ENCODE measurements at places on chromosomes 6 and 20.

- no peak for DNase-seq
Measured at GRCh38 chr6:119514345-119514744, 164.8 kb upstream of the MAN1A1 start.

GRCh38 chr6:1579096-1579495, 30.6 kb upstream of the FOXC1 start:
- DNase-seq, result no peak

- no peak for DNase-seq
Measured at GRCh38 chr20:31746068-31746878, 7.2 kb downstream of the TPX2 start.

DNA sequence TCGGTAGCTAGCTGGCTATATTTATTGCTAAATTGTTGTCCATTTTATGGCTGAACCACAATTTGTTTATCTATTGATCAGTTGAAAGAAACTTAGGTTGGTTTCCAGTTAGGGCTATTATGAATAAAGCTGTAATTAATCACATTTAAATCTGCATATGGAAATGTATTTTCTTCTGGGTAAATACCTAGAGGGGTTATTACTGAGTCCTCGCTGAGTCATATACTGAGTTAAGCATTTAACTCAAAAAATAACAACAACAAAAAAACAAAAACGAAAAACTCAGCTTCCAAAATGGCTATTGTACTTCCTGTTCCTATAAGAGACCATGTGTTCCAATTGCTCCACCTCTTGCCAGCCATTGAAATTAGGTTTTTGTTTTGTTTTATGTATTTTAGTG, 258.2 kb downstream of the TBC1D32 start:
- DNase-seq, result no peak

DNA sequence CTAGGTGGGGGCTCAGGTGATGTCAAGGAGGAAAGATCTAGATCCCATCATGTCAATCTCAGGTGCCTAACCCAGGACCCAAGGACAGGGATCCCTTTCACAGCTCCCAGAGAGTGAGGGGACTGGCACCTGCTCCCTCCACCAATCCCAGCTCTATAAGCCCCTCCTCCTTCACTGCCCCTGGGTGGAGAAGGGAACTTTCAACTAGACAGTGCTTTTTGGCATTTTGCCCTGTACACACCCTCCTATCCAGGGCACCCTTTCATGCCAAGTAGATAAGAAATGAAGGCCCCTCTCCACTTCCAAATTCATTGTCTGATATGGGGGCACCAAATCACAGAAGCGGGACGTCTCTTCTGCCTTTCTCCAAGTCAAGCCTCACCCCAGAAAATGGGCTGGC, 61.6 kb downstream of the MDGA1 start:
- DNase-seq, result peak; percentile 76

- DNase-seq, result no peak
Measured at GRCh38 chr6:56803594-56803993, 151.3 kb upstream of the BEND6 start.

- DNase-seq, result no peak
Measured at GRCh38 chr6:15553031-15553430, 109.8 kb downstream of the DTNBP1 start.

DNA sequence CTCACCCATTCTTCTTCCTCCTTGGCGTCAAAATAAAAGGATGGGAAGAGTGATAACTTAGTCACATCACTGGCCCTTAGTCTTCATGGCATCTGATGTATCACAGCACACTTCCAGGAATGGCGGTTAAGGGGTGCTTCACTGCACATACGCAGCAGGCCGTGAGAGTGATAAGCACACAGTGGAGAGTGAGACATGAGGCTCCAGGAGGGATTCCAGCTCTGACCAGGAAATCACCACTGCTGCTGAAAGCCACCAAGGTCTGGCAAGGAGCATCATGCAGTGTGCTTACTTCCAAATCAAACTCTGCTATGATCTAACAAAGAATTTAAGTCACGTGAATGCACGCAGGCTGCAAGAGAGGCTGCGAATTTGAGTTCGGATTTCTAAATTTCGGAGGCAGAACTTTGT, 62.4 kb downstream of the ARID1B start:
- peak; percentile 38 for DNase-seq

- peak; percentile 80 for DNase-seq
Measured at GRCh38 chr20:4795394-4795793, 73.7 kb downstream of the PRND start.

GRCh38 chr6:36863670-36864540, 10.7 kb downstream of the PPIL1 start:
- DNase-seq, result no peak

GRCh38 chr20:31497838-31498540, 16.3 kb upstream of the HM13 start:
- peak; percentile 19 for DNase-seq

GRCh38 chr6:27791182-27791943, 120.8 kb downstream of the OR2B2 start:
- peak; percentile 81 for DNase-seq

GRCh38 chr20:17507531-17507930, 23.6 kb downstream of the BFSP1 start:
- DNase-seq, result peak; percentile 50

DNA sequence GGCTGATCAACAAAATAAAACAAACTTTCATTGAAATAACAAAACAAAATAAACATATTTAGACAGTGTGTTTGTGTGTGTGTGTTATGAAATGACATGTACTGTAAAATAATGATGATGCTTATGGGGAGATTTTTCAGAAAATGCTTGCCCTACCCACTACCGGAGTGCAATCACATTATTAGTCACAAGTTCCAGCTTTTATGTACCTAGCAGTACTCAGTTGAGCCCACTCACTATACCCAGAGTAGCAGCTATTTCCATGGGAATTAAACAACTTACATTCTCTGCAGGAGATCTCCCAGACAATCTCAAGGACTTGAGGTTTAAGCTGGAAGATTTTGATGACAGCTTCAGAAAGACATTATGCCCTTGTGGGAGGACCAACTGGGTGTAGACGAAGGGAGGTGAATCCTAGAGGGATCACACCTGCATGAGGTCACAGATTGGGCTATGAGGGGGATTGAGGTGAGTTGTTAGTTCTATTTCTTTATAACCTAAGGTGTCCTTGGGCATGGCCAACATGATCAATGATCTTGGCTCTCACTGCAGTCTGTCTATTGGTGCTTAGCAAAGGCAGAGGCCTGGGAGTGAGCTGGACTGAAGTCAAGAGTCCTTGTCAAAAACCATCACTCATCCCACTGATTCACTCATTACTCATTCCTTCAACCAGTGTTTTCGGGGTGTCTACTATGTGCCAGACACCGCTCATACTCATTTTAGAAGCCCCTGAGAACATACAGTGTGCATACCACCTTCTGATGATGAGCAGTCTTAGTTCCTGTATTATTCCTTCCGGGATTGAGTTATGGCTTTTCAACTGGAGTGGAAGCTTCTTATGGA, 6.7 kb upstream of the CLIC5 start:
- DNase-seq, result no peak

GRCh38 chr6:119201480-119201879, 123.0 kb upstream of the FAM184A start:
- DNase-seq, result no peak

DNA sequence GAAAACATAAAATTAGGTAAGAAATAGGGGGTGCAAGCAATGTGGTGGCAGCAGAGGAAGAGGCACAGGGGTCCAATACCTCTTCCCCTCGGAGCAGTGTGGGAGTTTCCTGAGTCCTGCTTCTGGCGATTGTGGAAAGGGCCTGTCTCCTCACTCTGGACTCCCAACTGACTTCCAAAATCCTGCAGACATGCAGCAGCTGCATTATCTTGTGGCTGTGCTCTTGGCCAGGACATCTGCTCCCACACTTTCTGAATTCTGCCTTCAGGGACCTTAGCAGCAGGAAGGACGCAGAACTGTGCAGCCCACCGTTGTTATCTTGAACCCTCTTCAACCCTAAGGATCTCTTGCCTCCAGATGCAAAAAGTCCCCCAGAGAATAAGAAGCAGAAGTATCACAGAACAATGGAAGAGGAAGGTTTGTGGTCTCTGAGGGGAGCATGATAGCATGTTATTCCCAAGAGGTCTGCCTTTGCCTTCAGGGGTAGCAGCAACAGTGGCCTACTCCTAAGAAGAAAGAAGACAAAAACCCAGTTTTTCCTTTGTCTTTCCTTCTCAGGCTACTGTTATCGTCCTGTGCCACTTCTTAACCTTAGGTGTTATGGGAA, 102.5 kb upstream of the EMILIN3 start:
- no peak for DNase-seq

DNA sequence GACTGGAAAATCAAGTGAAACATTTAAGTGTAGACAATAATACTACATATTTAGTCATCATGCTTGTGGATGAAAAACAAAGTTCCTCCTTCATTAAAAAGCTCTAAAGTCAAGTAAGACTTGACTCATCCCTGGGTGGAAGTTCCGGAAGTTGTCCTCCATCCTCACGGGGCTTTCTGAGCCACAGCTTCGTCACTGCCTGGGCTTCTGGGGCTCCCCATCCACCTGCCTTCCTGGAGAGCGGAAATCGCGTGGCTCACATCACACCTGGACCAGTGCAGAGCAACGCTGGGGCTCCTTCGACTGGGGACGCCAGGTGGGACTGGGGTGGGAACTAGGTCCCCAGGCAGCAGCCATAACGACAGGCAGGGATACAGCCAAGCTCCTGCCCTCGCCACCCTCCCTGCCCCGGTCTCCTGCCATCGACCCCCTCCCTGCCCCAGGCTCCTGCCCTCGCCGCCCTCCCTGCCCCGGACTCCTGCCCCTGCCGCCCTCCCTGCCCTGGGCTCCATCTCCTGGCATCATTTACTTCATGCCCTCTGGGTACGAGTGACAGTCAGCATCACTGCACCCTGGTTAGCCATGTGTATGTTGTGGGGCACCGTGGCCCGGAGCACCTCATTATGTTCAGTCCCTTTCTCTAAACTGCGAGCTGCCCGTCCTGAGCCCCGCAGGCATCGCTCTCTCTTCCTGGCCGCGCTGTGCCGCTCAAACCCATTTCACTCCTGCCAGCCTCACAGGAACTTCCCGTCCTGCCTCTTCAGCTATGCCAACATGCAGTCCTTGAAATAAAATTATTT, 12.9 kb downstream of the THBS2 start:
- DNase-seq, result no peak

DNA sequence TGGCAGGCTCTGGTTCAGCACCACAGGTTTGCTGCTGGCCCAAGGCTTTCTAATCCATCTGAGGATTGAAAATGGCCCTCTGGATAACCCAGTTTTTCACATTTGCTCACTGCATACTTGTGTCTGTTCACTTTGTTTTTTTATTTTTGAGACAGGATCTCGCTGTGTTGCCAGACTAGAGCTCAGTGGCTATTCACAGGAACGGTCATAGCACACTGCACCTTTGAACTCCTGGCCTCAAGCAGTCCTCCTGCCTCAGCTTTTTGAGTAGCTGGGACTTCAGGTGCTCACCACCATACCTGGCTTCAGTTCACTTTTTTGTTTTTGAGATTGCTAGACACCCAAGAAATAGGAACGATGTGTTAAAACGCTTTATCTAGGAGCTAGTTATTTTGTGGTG, 57.9 kb downstream of the ITCH start:
- no peak for DNase-seq

DNA sequence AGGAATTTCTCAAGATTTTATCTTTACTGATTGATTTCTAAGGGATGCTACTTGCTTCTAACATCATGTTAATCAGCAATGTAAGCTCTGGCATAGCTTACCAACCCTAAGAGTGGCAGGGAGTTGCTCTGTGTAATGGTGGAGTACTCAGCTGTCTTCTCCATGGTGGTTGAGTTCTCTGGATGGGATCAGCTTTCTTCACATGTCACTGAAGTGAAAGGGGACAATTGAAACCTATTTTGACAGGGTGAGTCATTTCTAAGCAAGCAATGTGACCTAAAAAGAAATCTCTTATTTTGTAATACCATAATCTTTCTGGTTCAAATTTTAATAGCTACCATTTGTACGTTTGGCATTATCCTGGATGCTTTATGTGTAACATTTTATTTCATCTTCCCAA, 430.4 kb downstream of the GJA1 start:
- DNase-seq, result no peak

DNA sequence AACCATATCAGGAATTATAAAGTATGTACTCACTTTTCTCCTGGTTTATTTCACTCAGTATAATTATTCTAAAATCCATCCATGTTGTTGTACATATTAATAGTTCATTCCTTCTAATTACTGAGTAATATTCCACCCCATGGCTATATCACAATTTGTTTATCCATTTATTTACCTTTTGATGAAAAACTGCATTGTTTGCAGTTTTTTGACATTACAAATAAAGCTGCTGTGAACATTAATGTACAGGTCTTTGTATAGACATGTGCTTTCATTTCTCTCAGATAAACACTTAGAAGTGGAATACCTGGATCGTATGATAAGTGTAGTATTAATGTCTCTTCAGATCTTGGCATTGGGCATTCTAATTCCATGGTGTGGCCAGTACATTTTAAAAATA, 4.2 kb downstream of the SLC17A3 start:
- no peak for DNase-seq

GRCh38 chr20:49762940-49763766, 49.5 kb upstream of the B4GALT5 start:
- no peak for DNase-seq

GRCh38 chr6:154994836-154995253, 270 bp upstream of the TIAM2 start:
- DNase-seq, result no peak

GRCh38 chr6:2384528-2384927, 139.1 kb upstream of the GMDS start:
- DNase-seq, result no peak

DNA sequence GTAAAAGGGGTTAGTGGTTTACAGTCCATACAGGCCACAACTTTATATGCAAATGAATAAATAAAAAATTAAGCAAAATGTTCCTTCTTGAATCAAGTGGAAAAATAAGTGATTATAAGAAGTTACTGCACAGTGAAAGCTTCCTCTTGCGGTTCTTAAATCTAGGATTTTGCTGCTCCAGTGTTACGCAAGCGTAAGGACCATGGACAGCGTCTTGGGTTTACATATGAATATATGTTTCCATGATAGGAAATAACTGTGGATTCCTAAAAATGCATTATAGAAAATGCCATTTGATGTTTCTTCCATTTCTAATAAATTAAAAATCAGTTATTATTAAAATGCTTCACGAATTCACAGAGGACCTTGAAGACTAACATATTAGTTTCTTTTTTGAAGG, 176.6 kb upstream of the POU3F2 start:
- DNase-seq, result peak; percentile 79

GRCh38 chr6:92263864-92264263, 1155.5 kb downstream of the EPHA7 start:
- DNase-seq, result no peak

GRCh38 chr6:63573899-63574553, 1.7 kb downstream of the LOC128125822 start:
- peak; percentile 89 for DNase-seq

GRCh38 chr6:15437090-15437635, 191.3 kb downstream of the JARID2 start:
- no peak for DNase-seq

All from hematopoietic multipotent progenitor cell treated with erythropoietin and hydrocortisone succinate and interleukin-3 and kit ligand, for 6 days (in vitro differentiated cells).